ENCODE measurements at places on chromosomes 1 and 21.

GRCh38 chr1:5717031-5717682 lies 275.1 kb downstream of the NPHP4 start:
- no peak for DNase-seq

DNA sequence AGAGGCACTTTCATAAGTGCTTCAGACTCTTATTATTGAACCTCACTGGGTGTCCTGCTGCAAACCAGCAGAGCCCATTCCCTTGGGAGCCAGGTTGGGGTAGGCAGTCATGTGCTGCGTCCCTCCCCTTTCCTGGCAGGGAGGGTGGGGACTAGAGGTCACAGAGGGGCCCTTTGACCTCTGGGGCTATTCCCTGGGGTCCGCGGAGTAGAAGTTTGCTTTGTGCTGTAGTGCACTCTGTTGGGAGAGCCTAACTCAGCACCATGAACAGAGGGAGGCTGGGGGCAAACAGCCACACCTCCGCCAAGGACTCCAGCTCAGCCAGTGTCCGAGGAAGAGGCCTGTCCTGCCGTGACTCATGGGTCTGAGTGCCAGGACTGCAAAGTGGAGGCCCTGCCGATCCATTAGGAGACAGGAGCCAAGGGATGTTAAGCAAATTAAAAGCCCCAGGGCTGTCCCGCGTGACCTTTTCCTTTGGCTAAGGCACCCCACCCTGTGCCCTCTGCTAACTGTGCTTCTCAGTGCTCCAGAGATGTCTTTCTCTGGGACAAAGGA lies 3.0 kb upstream of the IGSF21 start:
- no peak for DNase-seq

GRCh38 chr1:96945509-96946084 lies 224.0 kb downstream of the PTBP2 start:
- no peak for DNase-seq

DNA sequence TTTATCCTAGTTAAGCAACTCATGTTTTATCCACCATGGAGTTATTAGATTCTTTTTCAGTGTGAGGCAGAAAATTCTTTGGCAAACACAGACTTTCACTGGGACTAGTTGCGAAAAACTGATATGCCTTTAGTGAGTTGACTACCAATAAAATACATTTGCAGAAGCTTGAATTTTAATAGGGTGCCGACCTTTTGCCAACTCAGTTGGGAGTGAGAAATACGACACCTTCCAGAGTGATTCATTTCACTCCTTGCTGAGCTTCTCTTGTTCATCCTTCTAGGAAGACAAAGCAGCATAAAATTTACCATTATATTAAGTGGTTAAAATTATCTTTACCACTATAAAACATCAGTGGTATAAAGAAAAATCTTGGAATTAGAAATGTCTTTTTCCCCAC lies 1.2 kb upstream of the KRTAP23-1 start:
- no peak for DNase-seq

- DNase-seq, result no peak
Measured at GRCh38 chr1:9320520-9321479, 28.1 kb downstream of the SPSB1 start.

GRCh38 chr1:6414443-6414844 lies 5.3 kb downstream of the HES2 start:
- DNase-seq, result no peak

GRCh38 chr1:25799935-25800702 lies at the start of gene SELENON:
SELENON (plus strand) TSS chr1:25800193; CDS start chr1:25800231, 38 bp downstream.
- DNase-seq, result peak; percentile 57

- no peak for DNase-seq
Measured at GRCh38 chr1:232416026-232416568, 213.8 kb downstream of the SIPA1L2 start.

DNA sequence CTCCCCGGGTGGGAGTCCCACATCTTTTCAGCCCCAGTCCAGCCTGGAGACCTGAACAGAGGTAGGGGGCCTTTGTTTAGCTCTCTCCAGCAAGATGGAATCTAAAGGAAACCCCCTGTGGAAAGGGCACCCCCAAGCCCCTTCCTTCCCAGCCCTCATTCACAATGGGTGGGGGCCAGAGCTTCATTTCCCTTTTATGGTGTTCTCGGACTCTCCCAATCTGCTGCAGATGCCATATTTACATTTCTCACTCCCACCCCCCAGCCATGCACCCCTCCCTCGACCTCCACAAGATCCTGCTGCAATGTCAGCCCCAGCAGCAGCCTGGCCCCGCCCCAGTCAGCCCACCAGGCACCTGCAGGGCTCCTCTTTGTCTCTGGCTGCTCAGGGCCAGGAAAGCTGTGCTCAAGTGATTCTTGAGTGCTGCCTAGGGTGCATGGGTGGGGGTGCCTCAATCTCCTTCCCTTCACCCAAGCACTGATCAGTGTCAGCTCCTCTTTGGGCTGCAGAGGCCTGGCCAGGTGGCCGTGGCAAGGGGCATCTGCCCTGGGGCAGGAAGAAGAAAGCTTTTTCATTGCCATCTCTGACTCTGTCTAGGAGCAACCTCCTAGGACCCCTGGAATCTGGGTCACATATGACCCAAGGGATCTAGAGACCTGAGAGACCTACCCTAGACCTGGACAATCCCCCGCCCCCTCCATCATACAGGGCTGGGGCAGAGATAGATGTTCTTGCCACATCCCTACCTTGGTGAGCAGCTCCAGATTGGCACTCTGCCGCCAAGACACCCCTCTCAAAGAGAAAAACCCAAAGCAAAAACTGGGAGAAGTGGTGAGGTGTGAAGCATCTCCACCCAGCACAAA lies 1.7 kb downstream of the KIF21B start:
- DNase-seq, result no peak

DNA sequence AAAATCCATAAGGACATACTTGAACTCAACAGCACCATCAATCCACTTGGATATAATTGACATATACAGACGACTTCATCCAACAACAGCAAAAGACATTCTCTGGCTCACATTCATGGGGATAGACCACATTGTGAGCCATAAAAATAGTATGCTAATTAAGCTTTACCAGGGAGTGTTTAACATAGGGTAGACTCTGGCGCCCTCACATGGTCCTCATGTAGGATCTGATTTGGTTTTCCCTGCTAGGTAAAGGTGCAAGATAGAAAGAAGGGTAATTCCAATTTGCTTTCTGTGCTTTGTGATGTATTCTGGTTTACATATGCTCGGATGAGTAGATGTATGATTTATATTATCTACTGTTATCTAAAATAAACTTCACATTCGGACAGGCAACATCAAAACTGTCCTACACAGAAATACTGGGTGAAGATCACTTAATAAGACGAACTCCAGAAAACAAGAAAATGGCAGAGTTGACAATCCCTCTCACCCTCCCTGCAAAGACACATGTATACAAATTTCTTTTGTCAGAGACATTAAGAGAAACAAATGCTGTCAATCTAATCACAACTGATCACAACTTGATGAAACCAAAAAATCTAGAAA lies 27.7 kb downstream of the CR1L start:
- no peak for DNase-seq

DNA sequence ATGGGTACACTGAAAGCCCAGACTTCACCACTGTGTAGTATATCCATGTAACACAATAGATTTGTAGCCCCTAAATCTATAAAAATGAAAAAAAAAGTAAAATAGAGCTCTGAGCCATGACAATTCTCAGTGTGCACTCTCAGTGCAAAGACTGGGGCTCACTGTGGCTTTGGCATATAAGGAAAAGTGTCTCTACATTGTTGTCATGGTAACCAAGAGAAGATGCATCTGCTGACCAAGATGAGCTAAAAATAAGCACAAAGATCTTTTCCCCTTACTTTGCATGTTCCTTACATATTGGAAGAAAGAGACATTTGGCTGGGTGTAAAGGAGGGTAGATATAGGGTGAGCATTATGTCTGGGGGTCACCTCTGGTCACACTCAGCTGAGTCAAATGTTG lies 12.0 kb downstream of the PGLYRP4 start:
- DNase-seq, result no peak

- DNase-seq, result no peak
Measured at GRCh38 chr1:205056956-205057568, 14.1 kb downstream of the CNTN2 start.

DNA sequence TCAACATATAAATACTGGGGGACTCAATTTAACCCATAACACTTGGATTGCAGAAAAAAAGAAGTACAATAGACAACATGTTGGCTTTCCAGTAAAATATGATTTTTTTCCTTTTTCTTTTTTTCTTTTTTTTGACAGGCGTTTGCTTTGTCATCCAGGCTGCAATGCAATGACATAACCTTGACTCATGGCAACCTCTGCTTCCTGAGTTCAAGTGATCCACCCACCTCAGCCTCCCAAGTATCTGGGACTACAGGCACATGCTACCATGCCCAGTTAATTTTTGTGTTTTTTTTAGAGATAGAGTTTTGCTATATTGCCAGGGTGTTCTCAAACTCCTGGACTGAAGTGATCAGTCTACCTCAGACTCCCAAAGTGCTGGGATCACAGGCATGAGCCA lies 1512.0 kb upstream of the PRMT6 start:
- no peak for DNase-seq

DNA sequence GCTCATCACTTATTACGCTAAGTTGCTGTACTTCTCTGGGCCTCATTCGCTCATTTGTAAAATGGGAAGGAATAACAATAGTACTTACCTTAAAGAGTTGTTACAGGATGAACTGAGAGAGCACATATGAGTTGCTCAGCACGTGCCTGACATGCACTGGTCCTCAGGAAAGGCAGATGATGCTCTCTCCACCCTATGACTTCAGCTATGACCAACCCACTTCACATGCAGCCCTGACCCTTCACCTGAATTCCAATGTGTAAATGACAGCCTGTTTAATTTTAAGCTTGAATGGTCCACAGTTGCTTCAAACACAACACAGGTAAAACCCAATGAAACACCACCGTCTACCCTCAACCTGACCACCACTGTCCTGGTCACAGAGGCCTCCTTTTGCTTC lies 32.9 kb downstream of the GADD45A start:
- no peak for DNase-seq

- no peak for DNase-seq
Measured at GRCh38 chr1:10508511-10508951, 33.8 kb downstream of the PEX14 start.

DNA sequence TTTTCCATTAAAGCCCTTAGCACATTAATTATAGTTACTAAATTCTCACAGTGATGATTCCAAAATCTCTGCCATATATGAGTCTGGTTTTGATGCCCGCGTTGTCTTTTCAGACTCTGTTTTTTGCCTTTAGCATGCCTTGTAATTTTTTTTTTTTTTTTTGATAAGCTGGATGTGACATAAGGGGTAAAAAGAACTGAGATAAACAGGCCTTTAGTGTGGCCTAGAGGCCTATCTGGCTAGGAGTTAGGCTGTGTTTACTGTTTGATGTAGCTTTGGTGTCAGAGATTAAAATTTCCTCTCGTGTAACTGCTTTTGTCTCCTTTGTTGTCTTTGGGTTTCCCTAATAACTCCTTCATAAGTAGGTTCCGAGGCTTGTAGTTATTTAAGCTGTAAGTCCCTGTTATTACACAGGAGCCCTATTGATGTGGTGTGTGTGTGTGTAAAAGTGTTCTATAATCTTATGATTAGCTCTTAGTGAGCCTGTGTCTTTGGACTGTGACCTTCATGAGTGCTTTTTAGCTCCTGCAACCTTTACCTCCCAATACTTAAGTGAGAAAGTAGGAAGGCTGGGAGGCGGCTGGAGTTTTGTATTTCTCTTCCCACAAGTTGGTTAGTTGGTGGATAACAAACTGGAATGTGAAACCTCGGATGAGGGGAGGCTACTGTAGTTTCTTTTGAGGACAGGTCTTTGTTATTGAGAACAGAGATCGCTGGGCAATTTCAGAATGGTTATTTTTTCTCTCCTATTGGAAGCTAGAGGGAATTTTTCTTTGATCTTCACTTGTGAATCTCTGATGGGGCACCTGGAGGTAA lies 19.3 kb downstream of the HS2ST1 start:
- DNase-seq, result no peak

GRCh38 chr1:98119796-98120195 lies 199.0 kb upstream of the DPYD start:
- DNase-seq, result no peak

DNA sequence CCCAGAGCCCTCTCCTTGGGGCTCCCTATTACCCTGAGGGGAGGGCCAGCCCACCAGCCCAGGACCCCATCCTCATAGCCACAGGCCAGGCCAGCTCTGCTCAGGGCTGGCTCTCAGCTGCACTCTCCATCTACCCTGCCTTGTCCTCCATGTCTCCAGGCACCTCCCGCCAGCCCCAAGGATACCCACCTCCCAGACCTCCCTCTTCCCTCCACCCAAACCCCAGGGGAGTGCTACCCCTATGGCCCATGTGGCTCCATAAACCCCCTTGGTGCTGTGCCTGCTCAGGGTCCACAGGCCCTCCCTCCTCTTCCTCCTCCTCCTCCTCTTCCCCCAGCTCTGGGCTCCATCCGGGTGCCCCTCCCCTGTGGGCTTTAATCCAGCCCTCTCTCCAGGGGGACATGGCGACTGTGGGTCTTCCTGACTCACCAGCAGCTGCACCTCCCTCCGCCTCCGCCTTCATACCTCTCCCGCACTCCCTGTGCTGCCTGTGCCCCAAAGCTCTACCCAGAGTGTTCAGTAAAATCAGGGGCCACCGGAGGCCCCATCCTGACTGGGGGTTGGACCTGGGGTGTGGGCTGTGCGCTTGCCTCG lies 9.1 kb downstream of the YBEY start:
- no peak for DNase-seq

DNA sequence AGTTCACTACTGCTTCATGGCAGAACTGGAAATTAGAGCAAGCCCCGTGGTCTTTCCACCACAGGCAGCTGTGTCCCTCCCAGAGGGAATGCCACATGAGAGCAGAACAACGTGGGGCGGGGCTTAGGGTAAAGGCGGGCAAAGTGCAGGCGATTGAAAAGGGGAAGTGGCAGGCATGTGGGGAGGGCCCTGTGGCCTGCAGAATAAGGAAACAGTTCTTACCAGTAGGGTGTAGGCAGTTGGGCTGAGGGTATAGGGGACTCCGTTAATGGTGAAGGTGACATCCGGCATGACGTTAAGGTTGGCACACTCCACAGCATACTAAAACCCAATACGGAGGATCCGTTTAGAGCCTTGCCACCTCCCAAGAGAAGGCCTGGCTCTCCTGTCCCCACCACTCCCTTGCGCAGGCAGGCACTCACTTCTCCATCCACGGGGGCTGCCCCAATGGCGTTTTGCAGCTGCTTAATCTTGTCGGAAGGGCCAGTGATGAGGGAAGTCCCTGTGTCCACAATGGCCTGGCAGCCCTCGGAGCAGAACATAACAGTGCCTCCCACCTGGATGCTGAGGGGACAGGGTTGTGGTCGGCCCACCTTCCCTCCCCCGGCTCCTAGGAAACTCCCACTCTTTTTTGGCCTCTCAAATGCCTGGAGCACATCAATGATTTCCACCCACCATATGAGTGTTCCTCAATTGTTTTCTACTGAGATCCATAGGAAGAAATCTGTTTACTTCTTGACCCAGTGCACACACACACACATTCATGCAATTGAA lies 9.1 kb upstream of the RAB7B start:
- no peak for DNase-seq

- DNase-seq, result no peak
Measured at GRCh38 chr21:44815852-44816628, 1.8 kb downstream of the SUMO3 start.

DNA sequence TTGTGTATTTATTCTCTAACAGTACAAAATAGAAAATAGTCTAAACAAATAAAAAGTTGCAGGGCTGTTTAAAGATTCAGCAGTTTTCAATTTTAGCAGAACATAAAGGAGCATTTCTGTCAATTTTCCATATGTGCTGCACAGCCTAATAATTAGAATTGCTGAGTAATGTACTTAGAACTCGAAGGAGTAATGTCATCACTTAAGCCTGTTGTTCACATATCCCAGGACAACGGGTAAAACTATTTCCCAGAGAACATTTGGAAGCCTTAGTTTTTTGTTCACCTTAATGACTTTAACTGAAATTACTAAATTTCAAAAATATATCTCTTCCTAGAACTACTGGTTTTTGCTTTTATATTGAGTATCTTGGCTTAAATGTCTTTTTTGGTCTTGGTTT lies 81.6 kb downstream of the ZP4 start:
- DNase-seq, result no peak

All from activated T-cell treated with anti-CD3 and anti-CD28 coated beads, Interleukin-2, amount 50 U/mL, for 1 hour (primary cell).